ENCODE measurements at places on chromosomes 16 and 17.

DNA sequence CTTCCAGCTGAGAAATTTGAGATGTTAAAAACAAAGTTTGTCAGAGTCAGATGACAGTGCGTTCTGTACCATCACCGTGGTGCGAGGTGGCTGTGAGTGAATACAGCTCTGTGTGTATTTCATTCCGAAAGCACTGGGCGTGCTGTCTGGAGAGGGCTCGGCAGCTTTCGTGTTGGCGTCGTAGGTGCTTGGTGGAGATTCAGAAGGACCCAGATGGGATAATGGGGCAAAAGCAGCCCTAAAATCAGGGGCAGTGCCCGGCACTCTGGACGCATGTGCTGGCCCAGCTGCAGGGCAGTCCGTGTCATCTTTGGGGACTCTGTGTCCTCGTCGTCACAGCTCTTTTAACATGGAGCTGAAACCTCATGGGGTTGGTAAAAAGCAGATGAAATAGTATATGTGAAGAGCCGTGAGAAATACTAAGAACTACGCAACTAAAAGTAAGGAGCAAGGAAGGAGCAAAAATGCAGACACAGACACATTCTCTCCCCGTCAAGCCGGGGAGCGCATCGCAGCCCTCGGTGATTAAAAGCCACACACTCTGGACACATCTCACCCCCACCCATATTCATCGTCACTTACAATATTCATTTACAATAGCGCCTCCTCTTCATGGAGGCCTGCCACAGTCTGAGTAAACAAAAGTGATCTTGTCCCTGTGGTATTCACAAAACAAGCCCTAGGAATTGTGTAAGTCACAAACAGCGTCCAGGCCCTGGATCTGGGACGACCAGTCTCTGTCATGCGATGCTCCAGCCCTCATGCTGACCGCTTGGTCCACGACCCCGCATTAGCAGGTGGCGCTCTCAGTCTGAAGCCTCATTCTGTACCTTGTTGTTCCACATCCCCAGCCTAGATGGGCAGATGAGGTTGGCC is 206.7 kb downstream of the RPTOR start:
- no peak for DNase-seq

DNA sequence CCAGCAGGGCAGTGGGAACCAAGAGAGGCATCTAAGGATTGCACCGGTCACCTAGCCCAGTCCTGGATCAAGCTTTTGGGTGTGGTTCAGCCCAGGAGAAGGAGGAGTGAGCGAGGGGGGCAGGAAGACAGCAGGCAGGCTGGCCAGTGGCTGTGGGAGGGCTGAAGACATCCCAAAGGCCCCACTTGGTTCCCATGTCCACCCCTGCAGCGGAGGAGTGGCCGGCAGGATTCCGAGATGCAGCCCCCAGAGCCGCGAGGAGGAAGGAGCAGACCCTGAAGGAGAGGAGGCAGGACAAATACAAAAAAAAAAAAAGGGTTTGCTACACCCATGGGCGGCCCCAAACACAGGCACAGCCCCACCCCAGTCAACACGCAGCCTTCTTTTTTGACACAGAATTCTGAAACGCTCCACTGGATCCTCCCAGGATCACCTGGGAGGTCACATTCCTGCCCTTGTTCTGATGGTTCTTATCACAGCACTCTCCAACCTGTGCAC is 1.1 kb upstream of the SLC47A2 start:
- no peak for DNase-seq

DNA sequence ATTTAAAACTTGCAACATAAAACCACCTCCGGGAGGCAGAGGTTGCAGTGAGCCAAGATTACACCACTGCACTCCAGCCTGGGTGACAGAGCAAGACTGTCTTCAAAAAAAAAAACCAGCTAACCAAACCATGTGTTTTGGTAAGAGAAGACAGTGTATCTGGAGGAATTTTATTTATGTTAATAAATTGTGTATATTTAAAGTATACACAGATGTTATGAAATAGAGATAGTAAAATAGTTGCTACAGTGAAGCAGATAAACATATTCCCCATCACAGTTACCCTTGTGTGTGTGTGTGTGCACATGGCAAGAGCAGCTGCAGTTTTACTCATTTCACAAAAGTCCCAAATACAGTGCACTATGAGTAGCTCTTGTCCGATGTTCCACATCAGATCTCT is 54.8 kb upstream of the CRISPLD2 start:
- no peak for DNase-seq

- DNase-seq = no peak
Measured at GRCh38 chr17:79393358-79394052, 217.3 kb downstream of the RBFOX3 start.

GRCh38 chr16:17343728-17344127 is 127.0 kb downstream of the XYLT1 start:
- no peak for DNase-seq

DNA sequence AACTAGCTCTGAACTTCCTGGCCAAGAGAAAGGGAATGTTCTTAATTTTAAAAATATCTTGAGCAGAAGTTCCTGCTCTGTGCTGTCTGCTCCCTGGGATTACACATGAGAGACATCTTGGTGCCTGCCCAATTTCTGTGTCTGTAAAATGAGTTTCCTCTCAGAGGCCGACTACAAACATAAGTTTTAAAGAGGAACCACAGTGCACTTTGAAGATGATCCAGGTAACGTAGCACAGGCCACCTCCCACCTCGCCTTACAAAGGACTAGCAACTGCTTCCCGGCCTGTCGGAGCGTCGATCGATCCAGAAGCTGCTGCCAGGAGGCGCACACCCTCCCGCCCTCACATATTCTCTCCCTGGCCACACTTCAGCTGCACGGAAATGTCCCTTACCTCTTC is 55.0 kb upstream of the ATP2A3 start:
- DNase-seq = no peak

- DNase-seq = no peak
Measured at GRCh38 chr16:61581417-61582046, 454.7 kb downstream of the CDH8 start.

DNA sequence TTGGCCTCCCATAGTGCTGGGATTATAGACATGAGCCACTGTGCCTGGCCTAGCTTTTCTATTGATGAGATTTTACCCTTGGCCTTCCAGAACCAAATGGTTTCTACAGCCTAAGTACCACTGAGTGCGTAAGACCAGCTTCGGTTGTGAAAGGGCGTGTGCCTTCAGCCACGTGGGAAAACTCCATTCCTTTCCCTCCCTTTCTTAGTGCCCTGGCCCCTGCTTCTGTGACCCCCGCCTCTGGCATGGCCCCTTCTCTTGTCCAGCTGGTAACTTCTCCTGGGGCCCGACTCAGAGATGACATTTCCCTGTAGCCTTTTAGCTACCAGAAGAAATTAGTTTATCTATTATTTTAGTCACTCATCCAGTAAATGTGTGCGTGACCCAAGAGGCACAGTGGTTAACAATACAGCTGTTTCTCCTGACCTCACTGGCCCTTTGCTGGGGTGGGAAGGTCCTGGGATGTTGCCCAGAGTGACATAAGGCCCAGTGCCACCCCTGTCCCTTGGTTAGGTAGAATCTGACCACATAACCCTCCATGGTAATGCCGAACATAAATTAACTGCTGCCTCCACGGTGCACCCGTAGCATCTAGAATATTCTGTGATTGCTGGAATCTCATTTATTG is 97.3 kb downstream of the PLCG2 start:
- no peak for DNase-seq

DNA sequence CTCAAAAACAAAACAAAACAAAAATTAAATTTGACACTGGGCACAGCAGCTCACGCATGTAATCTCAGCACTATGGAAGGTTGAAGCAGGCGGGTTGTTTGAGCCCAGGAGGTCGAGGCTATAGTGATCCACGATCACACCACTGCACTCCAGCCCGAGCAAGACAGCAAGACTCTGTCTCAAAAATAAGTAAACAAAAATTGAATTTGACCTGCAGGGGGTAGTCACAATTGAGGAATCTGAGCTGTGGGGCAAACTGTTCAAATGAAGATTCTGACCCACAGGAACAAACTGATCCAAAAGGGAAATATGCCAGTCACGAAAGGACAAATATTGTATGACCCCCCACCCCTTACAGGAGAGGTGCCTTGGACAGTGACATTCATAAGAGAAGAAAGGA is 29.8 kb downstream of the ANKRD11 start:
- no peak for DNase-seq

DNA sequence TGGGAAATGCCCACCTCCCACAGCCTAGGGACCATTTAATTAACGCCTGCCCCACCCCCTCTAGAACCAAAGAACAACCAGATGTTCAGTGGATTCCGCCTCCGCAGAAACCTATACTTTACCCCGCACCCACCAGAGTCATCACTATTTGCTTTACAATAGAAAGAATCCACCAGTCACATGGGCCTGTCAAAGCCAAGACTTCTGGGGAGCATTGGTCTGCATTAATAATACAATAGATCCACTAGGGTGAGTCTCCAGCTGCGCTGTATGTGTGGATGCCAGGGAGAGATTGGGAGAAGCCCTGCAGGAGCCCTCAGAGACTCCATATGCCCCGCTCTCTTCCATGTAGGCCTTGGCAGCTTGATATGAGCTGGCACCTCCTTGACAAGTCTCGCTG is 31.3 kb downstream of the CLEC19A start:
- no peak for DNase-seq

GRCh38 chr17:55735731-55736405 is 13.2 kb upstream of the TMEM100 start:
- DNase-seq = no peak

DNA sequence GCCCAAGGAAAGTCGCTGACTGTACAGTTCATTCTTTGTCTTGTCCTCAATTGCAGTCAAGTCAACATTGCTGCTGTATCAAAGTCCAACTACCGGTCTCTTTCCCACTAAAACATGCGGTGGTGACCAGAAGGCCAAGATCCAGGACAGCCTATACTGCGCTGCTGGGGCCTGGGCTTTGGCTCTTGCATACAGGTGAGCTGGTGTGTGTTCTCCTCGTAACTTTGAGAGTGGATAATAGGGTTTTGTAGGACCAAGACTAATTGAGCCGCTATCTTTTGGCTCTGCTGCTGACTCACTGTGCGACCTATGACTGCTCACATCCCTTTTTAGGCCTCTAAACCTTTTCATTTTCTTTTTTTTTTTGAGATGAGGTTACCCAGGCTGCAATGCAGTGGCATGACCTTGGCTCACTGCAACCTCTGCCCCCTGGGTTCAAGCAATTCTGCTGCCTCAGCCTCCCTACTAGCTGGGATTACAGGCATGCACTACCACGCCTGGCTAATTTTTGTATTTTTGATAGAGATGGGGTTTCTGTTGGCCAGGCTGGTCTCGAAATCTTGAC is 38.7 kb downstream of the PHKB start:
- no peak for DNase-seq

DNA sequence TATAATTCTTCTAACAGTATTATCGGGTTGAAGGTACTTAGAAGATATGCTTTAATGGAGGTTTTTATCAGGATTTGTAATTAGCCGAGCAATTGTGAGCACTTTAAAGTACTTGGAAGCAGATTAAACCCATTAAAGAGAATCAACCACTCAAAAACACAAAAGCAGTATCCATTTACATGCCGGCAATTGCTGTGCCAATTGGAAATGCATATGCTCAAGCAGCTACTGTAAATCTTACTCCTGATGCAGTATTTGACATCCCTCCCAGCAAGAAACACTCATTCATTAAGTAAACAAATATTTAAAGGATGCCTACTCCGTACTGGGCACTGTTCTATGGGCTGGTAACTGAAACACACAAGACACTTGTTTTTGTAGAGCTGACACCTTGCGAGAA is 11.4 kb upstream of the CCL1 start:
- no peak for DNase-seq

GRCh38 chr16:85658504-85659326 is 30.0 kb downstream of the GINS2 start:
- DNase-seq = no peak
